WERI-Rb-1 (cell line): ENCODE measurements at places on chromosomes 6 and 20.

DNA sequence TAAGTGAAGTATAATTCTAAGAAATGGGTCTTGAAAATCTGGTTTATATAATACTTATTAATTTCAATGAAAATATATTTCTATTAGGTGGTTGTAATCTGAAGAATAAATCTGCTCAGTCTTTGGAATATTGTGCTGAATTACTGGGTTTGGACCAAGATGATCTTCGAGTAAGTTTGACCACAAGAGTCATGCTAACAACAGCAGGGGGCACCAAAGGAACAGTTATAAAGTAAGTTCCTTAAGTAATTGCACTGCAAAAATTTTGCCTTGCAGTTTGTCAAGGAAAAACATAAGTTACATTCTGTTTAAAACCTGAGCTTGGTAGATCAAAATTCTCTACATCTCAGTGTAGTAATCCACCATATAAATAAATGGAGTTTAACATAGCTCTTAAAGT, 106.0 kb downstream of the MYO6 start:
- DNase-seq, result peak; percentile 35

DNA sequence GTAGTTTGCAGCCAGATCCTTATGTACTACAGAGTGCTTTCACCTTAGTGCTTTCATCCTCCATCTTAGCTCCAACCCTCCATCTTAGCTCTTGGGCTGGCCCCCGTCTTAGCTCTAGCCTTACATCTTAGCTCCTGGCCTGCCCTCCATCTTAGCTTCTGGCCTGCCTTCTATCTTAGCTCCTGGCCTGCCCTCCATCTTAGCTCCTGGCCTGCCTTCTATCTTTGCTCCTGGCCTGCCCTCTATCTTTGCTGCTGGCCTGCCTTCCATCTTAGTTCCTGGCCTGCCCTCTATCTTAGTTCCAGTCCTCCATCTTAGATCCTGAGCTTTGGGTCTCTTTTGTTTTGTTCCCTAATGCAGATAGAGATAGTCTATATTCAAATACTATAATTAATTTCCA, 22.0 kb downstream of the GNAS start:
- DNase-seq, result no peak

DNA sequence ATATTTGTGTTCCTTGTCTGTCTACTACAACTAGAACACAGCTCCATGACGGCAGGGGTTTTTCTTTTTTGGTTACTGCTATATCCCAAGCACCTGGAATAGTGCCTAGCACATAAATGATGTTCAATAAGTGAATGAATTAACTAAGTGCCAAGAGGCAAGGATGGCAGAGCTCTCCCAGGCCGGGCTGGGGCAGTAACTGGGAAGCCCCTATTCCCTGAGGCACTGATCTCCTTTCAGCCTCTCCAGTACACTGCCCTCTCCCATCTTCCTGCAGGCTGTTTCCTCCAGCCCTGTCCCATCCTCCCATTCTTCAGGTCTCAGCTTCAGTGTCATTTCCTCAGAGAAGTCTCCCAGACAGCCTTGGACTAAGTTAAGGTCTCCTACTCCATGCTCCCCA, 29.0 kb upstream of the SPDEF start:
- no peak for DNase-seq

GRCh38 chr6:71187141-71187540, 101.5 kb upstream of the OGFRL1 start:
- no peak for DNase-seq

DNA sequence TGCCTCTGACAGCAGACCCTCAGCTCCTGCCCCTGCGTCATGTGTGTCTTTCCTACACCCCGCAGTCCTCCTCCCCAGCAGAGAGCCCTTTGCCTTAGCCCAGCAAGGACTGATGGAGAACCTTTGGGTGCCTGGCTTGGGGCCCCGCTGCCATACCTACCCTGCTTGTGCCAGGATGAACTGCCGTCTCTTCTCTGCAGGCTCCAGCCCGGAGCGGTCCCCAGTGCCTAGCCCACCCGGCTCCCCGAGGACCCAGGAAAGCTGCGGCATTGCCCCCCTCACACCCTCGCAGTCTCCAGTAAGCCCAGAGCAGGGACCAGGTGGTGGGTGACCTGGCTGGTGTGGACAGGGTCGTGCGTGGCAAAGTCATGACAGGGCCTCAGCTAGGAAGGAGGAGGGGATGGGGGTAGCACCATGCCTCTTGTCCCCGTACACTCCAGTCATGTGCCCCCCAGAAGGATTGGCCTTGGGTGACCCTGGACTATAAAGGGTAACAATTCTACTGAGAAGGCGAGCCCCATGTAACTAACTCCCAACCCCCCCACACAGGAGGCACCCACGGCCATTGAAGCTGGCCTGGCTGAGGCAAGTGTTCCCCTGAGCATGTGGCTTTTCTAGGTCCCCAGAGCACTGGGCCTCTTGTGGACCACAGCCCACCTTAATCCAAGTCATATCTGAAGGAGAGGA, 8.3 kb downstream of the HSPA12B start:
- DNase-seq, result no peak
